ENCODE measurements at places on chromosomes 5 and 9.

- DNase-seq, result no peak
Measured at GRCh38 chr5:95731571-95732554, 727 bp downstream of the RHOBTB3 start.

- DNase-seq, result no peak
Measured at GRCh38 chr5:130035388-130035787, 131.1 kb downstream of the CHSY3 start.

DNA sequence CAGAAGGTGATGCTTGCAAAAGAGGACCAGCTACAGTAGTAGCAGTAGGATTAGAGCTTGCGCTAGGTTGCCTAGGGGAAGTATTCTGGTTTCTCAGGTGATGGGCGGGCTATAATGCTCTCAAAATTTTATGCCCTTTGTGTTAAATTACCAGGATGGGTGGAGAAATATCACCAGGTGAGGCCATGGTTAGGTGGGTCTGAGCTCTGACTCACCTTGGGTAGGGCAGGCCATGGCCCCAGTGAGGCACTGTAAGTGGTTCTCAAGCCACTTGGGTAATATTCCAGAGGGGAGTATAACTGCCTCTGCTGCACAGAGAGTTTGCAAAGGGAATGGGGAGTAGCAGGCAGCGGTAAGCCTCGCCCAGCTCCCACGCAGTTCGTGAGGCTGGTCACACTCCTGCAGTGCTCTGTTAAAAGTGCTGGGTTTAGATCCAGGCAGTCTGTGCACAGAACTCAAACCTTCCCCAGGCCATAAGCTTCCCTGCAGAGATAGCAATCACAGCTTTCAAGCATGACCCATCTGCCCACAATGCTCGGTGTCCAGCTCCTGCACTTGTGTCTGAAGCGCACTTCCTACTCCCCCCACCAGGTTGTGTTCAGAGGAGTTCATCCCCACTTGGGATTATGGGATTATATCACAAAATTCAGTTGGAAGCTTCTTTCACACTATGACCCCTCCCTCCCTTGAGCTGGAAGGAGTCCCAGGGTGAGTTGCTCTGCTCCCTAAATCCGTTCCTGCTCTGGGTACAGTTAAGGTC lies 575.0 kb downstream of the CHSY3 start:
- no peak for DNase-seq

GRCh38 chr5:143055596-143056338 lies 285.6 kb downstream of the ARHGAP26 start:
- DNase-seq, result no peak

DNA sequence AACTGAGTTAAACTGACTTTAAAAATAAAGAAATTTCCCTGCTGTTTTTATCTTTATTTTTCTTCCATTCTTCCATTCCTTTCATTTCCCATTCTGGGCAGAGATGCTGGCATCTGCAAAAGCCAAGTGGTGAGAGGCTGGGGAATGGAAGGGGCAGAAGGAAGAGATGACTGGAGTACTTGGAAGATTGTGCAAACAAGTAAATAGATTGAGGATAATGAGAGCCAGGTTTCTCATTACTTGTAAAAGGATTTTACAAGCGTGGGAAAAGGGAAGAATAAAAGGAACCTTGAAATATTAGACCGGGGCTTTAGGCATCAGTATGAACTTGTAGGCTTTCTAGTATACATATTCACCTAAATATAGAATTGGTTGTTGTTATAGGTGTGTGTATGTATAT lies 341.2 kb downstream of the CAAP1 start:
- DNase-seq, result no peak

DNA sequence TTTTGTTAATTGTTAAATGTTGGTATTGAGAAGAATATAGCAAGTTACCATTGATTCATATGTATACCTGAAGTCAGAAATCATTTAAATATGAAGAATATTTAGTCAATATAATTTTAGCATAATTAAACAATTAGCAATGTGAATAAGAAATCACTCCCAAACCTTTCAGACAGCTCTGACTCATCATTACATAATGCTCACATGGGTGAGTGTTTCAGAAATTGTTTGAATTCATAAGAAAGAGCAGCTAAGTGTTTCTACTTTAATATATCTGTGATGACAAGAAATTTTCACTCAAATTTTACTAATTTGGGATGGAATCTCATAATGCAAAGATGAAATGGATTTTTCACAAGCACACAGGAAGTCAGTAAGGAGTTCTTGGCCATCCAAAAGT lies 42.0 kb upstream of the CDC42SE2 start:
- DNase-seq, result peak; percentile 41

DNA sequence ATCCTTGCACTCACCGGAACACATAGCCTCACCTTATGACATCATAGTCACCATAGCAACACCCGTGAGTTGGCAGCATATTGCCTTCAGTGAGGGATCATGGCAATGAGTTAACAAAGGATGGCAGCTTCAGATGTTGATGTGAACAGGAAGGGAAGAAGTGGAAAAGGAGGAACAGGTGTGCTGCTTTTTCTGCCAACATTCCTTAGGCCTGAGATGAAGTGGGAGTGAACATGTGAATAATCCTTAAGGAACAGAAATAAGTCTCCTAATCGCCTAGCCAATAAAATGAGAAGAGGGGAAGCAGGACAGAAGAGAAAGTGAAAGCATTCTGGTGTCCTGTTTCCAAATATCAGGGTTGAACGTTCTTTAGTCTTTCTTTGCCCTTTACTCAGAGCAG lies 360.0 kb downstream of the BRINP1 start:
- DNase-seq, result peak; percentile 31

DNA sequence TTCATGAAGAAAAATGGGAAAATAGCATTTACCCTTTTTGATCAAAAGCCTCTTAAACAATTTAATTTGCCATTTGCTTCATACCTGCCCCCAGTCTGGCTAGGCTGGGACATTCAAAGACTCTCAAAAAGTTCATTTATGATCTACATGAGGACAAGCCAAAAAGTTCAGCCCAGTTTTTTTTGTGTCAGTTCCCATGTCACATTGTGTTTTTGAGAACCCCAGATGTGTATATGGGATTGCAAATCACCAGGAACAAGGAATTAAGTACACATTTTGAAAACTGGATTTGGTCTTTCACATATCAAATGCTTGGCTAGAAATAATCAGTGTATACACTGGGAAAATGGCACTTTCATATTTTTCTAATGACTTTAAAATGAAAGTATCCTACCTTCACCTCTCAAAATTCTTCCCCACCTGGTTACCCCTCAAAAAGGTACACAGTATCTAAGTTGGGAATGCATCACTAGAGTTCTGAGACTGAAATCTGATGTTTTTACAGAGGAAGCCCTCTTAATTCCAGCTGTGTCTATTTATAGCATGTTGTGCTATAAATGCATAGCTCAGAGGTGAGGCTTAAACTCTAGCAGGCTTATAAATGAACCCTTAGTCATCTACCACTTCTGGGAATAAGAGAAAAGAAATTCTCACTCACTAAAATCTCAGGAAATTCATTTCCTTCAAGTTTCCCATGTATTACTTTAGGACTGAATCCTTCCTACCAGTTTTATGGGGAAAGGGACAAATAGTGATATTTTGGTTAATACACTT lies 9.3 kb downstream of the STOM start:
- DNase-seq, result peak; percentile 61

DNA sequence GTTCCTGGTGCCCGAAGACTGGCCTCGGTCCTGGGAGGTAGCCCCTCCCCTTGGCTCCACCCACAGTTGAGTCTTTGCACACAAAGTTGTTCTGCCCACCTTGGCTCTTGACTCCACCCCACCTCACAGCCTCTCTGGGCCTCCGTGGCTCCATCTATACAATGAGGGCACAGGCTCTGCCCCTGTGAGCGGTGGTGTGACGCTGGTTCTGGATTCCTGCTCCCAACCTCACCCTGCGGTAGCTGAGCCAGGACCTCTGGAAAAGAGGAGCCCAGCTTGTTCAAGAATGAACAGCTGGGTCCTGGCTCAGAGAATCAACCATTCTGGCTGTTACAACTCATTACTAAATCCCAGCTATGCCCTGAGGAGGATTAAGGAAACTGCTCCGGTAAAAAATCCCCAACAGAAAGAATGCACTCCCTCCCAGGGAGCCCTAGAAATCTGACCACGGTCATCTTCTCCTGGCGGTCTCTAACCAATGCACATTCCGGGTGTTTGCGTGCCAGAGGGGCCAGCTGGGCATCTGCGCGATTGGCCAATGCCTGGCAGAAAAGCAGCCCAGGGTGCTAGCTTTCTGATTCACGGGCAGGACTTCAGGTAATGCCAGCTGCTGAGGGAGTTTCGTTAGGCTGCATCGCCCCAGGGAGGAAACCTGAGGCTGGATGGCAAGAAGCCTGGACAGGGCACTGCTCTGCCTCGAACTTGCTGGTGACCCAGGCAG lies 9.9 kb upstream of the GRHPR start:
- no peak for DNase-seq

GRCh38 chr9:111037708-111038330 lies 451 bp downstream of the LPAR1 start:
- DNase-seq, result peak; percentile 61
